ENCODE measurements at places on chromosomes 2 and 18. TPM values are rescaled to one million over a fixed set of nuclear protein-coding genes. Genes with fewer than 3 reads are reported as not detected.

Gene DPP10
- not detected for total RNA-seq

Gene DGUOK
- total RNA-seq, result 57.7 TPM

Gene STK39
- 8.2 TPM for total RNA-seq

Gene NPHP1
- 11.9 TPM for total RNA-seq

Gene IGFBP5
- total RNA-seq, result 334 TPM

Gene DOK6
- total RNA-seq, result 2.1 TPM

Gene COL4A3
- 1.3 TPM for total RNA-seq

Gene TUBA3E
- not detected for total RNA-seq

Gene SPEG
- 22.7 TPM for total RNA-seq

Gene TCF4
- total RNA-seq, result 105 TPM

Gene SERPINB4
- total RNA-seq, result not detected

Gene CHST9
- not detected for total RNA-seq

Gene CIB4
- total RNA-seq, result not detected

Gene CD302
- 23.0 TPM for total RNA-seq

Gene TSPYL6
- 0.25 TPM for total RNA-seq

Gene IL36B
- total RNA-seq, result not detected

Gene ACTG2
- 2.4 TPM for total RNA-seq

Gene TANC1
- total RNA-seq, result 11.9 TPM

Gene CACNB4
- 4.8 TPM for total RNA-seq

Gene ATP6V1B1
- total RNA-seq, result 0.09 TPM

Gene PSMA8
- not detected for total RNA-seq

Gene NLRC4
- total RNA-seq, result not detected

Gene REEP1
- not detected for total RNA-seq

Gene CHRNG
- not detected for total RNA-seq

Gene CASP10
- 9.1 TPM for total RNA-seq

Gene MAP3K19
- not detected for total RNA-seq

Gene POTEI
- total RNA-seq, result not detected

Gene CRYBA2
- total RNA-seq, result not detected

Gene SPC25
- total RNA-seq, result not detected

Gene GCG
- total RNA-seq, result not detected

Data from fibroblast of the aortic adventitia (primary cell).